ENCODE measurements at places on chromosomes 7 and 10. TPM values are rescaled to one million over a fixed set of nuclear protein-coding genes. Genes with fewer than 3 reads are reported as not detected.

DNA sequence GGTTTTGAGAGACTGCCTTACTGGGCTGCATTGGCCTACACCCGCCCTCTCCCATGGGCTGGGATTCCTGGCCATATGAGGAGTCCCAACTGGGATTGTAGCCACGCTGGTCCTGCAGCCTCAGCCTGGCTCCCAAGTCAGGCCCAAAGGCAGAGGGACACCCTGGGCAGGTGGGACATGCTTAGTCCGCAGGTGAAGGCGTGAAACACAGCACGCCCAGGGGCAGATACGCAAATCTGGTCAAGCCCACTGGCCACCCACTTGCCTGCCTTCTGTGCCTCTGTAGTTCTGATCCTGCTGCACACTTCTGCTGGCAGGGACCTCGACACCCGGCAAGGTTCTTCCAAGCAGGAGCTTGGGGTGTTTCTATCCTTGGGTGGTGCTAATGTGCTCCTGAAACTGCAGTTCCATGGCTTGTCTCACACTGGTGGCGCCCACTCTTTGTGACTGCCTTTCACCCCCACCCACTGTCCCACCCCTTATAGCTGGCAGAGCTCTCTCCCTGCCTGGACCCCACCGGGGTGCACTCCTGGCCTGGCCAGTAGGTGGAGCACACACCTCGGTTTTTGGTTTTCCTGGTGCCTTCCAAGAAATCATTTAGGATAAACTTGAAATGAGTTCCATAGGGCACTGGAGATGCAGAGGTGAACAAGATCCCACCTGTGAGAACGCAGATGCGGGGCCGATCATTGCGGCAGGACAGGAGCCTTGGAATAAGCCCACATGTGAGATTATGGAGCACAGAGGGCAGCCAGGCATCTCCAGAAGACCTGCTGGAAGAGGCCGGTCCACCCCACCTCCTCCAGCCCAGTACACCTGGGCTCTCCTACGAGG lies 47.9 kb downstream of the MKI67 start:
- H3K27me3 ChIP-seq, result no peaks in the 10 kb centered on the region
- peaks cover 61% of the 10 kb centered on the region for H3K36me3 ChIP-seq

The METTL27 gene
- polyA plus RNA-seq, result not detected

The CADPS2 gene
- not detected for polyA plus RNA-seq

GRCh38 chr7:19772841-19773760 lies at the start of gene TMEM196:
Gene TMEM196 (minus strand): TSS chr7:19773617. CDS start chr7:19772696, 921 bp downstream.
- H3K27me3 ChIP-seq, result peaks cover 18% of the 10 kb centered on the region
- H3K27ac ChIP-seq, result no peak within 1 kb of the TSS
- H3K4me3 ChIP-seq, result no peak within 1 kb of the TSS
- DNase-seq, result no peak
- no peaks in the 10 kb centered on the region for H3K36me3 ChIP-seq

GRCh38 chr10:75263806-75264205 lies 28.0 kb upstream of the COMTD1 start:
- H3K27ac ChIP-seq, result no peak overlapping the region
- H3K4me3 ChIP-seq, result no peak overlapping the region
- DNase-seq, result no peak
- no peaks in the 10 kb centered on the region for H3K36me3 ChIP-seq
- H3K27me3 ChIP-seq, result no peaks in the 10 kb centered on the region

The COL13A1 gene
- not detected for polyA plus RNA-seq

GRCh38 chr7:133478591-133479135 lies 225.8 kb downstream of the EXOC4 start:
- no peak for DNase-seq
- H3K36me3 ChIP-seq, result peaks cover 4% of the 10 kb centered on the region
- H3K27ac ChIP-seq, result no peak overlapping the region

- no peak overlapping the region for H3K27ac ChIP-seq
- no peak overlapping the region for H3K4me3 ChIP-seq
- no peaks in the 10 kb centered on the region for H3K4me1 ChIP-seq
- no peak for DNase-seq
- no peaks in the 10 kb centered on the region for H3K27me3 ChIP-seq
These were observed 47.0 kb downstream of the CDH23 start for GRCh38 chr10:71443676-71444075.

GRCh38 chr7:14374336-14374735 lies 384.9 kb upstream of the ETV1 start:
- H3K4me1 ChIP-seq, result no peaks in the 10 kb centered on the region
- no peak overlapping the region for H3K27ac ChIP-seq
- no peak for DNase-seq
- no peaks in the 10 kb centered on the region for H3K36me3 ChIP-seq
- H3K27me3 ChIP-seq, result no peaks in the 10 kb centered on the region
